ENCODE measurements at places on chromosomes 2 and 18. TPM values are rescaled to one million over a fixed set of nuclear protein-coding genes. Genes with fewer than 3 reads are reported as not detected.
A peak's percentile ranks its signal among the peaks of the same experiment; 100 is the strongest.

DNA sequence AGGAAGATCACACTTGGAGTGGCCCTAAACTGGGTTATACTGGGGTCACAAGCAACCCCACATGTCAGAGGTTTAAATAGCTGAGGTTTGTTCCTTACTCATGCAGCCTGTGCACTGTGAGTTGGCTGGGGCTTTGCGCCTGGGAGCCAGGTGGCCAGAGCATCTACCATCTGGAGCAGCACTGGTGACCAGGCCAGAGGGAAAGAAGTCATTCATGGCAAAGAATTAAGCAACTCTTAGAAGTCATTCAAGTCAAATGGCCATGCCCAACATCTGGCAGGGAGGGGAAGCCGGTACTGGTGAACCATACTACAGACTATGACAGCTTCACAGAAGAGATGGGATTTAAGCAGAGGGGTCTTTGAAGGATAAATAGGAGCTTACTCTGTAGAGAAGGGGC, 90.7 kb downstream of the POLR1A start:
- DNase-seq = no peak

The CENPA gene
- total RNA-seq = 27.3 TPM

- DNase-seq = no peak
These were observed 51.8 kb downstream of the WDR7 start for GRCh38 chr18:56702946-56703345.

DNA sequence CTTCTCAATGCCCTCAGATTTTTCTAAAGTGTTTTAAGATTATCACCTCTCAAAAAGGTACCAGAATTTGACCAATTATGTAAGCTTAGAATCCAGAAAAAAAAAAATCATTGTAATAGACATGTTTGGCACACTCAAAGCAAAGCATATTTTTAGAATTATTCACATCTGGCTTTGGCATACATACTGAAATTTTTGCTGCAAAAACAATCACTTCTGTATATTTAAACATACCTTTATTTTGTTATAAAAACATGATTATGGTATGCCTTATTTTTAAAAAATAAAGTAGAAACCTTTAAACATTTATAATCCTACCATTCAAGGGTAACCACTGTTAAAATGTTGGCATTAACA, 143.3 kb downstream of the ESCO1 start:
- no peak for DNase-seq

DNA sequence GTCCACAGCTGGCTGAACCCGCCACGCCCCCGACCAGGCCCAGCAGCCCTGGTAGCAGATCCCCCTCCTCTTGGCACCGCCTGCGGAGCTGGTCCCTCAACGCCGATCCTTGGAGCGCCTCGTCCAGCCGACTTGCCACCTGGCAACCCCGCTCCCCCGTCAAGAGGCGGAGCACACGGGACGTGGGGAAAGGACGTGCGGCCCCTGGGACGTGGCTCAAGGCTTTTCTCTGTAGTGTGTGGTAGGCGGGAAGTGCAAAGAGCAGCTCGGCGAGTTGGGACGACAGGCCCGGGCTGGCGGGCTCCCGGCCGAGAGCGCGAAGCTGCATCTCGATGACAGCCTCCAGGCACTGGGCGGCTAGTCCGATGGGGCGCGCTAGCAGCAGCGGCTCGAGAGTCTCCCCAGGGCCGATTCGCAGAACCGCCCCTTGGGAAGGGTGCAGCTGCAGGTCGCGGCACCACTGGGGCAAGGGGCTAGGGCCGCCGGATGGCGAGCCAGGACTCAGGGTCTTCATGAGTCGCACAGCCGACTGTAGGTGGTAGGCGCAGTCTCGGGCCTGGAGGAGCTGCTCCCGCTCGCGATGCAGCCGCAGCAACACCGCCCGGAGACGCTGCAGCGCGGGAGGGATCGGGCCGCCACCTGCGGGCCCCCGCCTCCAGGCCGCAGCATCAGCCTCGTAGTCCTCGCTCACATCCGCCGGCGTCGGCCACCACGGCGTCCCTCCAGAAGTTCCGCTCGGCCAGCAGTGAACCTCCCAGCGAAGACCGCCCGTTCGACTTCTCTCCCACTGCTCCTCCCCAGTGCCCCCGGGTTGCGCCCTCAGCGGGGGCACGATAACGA, 617 bp downstream of the CCDC142 start:
- peak; percentile 60 for DNase-seq

DNA sequence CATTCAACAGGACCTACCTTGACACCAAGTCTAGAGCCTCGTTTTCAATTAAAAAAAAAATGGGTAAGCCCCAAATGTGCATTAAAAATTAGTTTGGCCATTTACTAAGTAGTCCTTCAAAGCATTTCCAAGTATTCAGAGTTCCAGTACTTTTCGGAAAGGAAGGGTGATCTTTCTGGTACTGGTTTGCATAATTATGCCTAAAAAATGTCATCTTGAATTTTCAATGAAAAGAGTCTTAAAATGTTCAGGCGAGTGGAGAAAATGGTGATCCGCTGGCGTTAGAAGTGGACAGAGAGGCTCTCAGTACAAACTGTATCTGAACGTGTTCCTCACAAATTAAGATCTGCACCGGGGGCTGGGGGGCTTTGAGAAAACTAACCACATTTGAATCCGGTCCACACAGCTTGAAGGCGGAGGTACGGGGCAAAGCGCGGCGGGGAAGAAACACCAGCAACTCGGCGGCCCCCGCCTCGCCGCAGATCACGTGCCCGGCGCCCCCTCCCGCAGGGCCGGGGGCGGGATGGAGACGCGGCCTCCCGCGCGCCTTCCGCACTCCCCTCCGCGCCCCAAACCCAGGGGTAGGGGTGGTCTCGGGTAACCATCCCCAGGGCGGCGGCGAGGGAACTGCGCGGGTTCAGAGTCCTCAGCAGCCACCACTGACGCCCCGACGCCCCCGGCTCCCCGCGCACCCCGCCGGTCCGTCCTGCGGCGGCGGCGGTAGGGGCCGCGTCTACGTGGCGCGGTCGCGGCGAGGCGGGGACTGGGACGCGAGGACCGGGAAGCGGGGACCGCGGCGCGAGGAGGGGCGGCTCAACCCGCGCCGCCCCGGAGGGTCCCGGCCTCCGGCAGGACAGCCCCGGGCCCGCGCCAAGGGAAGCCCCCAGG, 564 bp downstream of the LPIN2 start:
- peak; percentile 47 for DNase-seq

The AGXT gene
- not detected for total RNA-seq

DNA sequence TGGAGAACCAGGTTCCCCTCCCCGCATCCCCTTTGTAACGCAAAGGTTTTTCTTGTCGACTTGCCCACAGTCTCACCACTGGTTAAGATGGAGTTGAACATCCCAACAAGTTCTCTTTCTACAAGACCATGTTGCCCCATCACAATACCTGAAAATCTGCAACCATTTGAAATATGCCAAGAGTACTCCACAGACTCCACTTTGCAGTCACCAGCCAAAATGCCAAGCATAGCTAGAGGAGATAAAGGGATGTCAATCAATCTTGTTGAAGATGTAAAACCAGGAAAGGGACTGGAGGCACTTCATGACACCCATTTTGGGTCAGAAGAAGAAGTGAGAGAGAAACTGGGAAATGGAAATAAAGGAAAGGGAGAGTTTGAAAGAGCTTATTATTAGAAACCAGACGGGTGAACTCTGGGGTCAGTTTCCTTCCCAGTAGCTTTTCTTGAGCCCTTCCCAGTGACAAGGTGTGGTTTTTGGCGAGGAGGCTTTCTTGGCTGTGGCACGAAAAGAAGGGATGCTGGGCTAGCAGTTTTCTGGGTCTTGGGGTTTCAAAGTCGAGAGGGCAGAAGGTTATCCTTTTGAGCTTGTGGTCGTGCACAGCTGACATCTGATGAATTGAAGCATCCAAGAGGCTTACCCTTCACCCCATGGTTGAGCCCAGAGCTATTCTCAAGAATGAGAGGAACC, 79.3 kb downstream of the ACAA2 start:
- no peak for DNase-seq

DNA sequence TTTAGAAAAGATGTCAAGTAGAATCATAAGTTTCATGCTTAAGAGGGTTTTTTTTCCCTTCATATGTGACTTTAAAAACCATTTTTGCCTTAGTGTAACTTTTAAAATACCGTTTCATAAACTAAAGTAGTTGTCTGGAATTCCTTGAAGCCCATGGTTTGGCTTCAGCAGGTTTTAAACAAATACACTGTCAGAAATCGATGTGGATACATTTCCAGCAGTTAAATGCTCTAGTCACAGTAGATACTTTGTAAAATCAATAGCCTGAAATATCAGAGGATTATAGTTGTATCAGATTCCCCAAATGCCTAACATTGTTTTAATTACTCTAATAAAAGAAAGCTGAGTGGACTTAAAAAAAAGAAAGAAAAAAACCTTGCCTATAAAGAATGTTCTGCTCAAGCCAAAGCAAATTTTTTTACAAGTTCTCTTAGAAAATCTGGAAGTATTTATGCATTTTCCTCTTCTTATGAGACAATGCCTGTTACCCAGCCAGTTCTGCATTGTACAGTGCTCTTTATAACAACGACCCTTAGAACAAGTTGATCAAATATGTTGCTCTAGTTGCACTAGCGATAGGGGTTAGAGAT, 260.5 kb downstream of the LTBP1 start:
- DNase-seq = no peak

The DES gene
- not detected for total RNA-seq

- no peak for DNase-seq
These were observed 290.8 kb downstream of the DYSF start for GRCh38 chr2:71743995-71744675.

The NPHP1 gene
- total RNA-seq = 1.0 TPM

The SLC19A3 gene
- total RNA-seq = not detected

DNA sequence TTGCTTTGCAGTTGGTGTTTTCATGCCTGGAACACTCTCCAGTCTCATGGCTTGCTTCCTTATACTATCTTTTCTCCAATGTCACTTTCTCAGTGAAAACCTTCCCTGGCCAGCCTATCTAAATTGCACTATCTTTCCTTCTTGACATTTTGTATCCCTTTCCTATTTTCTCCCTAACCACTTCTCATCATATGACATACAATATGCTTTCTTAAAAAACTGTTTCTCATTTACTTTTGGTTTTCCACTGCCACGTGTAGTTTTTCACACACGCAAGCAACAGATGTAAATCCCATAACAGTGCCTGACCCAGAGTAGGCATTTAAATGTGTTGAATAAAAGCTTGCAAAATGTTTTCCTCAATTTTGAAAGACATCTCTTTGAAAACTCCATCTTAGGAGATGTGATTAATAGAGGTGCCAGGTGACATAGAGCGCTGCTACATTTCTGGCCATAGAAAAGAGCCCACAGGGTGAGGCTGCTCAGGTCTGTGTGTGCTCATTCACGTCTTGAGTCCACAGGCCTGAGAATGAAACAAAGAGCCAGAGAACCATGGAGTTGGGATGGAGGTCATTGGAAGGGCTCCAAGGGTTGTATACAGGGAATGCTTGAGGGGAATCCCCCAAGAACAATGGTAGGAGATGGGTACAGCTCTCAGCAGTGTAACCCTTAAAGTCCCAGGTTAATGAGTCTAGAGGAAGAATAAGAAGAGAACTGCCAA, 12.7 kb downstream of the ZNF24 start:
- DNase-seq = no peak

The RGPD4 gene
- 0.07 TPM for total RNA-seq

GRCh38 chr2:110813896-110814295, 81.5 kb downstream of the ACOXL start:
- DNase-seq = no peak

DNA sequence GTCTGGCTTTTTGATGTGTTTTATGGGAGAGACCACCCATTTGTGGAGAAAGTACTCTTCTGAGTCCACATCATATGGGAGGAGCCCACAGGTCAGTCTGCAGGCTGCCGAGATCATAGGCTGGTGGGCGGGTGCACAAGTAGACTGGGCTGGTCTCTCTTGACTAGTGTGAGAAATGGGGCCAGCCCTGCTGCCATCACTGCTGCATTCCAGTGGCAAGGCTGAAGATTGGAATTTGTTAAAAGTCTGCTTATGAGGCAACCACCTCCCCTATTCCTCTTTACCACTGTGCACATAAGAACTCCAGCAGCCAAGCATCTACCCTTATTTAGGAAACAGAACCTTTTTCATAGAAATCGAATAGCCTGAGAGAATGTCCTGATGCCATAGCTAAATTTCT, 200.7 kb downstream of the DIS3L2 start:
- DNase-seq = no peak

DNA sequence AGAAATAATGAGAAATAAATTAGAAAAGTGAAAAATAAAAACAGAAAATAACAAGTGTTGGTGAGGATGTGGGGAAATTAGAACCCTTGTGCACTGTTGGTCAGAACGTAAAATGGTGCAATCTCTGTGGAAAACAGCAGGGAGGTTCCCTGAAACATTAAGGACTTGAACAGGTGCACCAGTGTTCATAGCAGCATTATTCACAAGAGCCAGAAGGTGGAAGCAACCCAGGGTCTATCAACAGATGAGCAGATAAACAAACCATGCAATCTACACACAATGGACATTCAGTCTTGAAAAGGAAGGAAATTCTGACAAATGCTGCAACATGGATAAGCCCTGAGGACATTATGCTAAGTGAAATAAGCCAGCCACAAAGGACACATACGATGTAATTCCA, 58.2 kb upstream of the TFCP2L1 start:
- DNase-seq = no peak

The REV1 gene
- total RNA-seq = 39.4 TPM

GRCh38 chr2:100269889-100270288, 52.4 kb downstream of the LONRF2 start:
- DNase-seq = no peak

The PIK3C3 gene
- total RNA-seq = 50.4 TPM

DNA sequence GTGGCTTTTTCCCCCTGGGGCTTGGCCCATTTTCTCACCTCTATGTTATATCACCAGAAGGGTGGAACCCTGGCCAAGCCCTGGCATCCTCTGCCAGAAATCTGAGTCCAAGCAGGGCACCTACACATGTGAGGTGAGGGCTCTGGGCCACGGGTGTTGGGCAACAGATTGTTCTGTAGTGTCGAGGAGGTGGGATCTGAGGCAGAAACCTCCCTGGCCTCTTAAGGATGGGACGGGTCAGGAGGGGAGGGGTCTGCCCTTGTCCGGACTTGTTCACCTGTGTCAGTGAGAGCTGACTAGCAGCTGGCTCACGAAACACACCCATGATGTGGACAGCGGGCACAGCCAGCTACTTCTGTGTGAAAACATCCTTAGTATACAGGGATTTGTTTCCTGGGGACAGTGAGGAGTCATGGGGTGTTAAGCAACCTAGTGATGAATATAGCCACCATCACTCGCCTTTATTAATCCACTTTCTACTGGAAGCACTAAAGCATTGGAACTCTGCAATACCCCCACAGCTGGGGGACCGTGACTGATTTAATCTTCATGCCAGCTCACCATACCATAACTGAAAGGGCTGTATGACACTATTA, 35.6 kb downstream of the EPAS1 start:
- DNase-seq = no peak

The CAB39 gene
- 176 TPM for total RNA-seq

DNA sequence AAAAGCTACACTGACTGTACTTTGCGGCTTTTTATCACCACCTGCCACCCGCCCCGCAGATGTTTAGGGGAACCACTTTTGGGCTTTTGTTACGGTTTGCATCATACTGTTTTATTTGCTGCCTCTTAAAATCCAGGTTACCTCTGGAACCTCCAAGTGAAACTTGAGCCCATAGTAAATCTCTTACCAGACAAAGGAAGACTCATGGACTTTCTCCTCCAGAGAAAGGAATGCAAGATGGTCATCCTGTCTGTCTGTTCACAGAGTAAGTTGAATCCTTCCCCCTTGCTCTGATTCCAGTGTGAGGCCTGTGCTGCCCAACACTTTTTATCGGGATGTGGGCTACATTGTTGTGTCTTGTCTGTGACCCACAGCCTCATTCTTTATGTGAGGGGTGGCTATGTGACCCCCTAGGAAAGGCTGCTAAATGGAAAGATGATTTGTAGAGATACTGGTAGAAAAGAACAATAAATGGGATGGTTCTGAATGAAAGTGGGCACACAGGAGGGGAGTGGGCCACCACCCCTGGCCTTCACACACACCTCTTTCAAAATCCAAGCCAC, 23.3 kb downstream of the RMC1 start:
- DNase-seq = no peak

Data from activated T-helper 2 cell treated with anti-CD3 and anti-CD28 coated beads, Interferon-gamma antibody, Interleukin-2, Interleukin-4, amounts not matched to agents 10 μg/mL and 5 μg/mL and 100 μg/mL, durations not matched to agents 14 hours and 24 hours and 36 hours (primary cell).